Transverse colon (tissue), 4 donors: ENCODE measurements at places on chromosomes 4 and X. TPM values are rescaled to one million over a fixed set of nuclear protein-coding genes. Genes with fewer than 3 reads are reported as not detected.
A peak's percentile ranks its signal among the peaks of the same experiment; 100 is the strongest.

CT45A5 gene
- total RNA-seq, result not detected

WWC2 gene
- 79.7 TPM for total RNA-seq

CYBB gene
- 12.0 TPM for total RNA-seq

PDLIM3 gene
- 92.4 TPM for total RNA-seq

FHIP1A gene
- 40.8 TPM for total RNA-seq

DNA sequence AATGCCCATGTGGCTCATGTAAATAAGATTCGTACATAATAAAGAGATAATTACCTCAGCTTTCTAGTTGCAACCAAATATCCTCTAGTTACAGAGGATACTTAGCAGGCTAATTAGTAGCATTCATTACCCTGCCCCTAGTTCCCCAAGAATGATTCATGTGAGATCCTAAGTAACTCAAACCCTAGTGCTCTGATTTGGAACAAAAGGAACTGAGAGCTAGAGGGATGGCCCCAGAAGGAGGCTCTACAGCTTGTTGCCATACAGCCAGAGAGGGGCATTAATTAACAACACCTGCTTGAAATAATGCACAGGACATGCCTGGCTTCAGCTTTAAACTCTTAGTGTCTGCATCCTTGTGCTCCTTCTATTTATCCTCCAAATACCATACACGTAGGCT, 32.6 kb upstream of the CBR4 start:
- H3K36me3 ChIP-seq, result no peaks in the 10 kb centered on the region
- H3K4me3 ChIP-seq, result no peak overlapping the region
- H3K4me1 ChIP-seq, result peaks cover 7% of the 10 kb centered on the region
- DNase-seq, result no peak
- H3K27ac ChIP-seq, result no peak overlapping the region

DNA sequence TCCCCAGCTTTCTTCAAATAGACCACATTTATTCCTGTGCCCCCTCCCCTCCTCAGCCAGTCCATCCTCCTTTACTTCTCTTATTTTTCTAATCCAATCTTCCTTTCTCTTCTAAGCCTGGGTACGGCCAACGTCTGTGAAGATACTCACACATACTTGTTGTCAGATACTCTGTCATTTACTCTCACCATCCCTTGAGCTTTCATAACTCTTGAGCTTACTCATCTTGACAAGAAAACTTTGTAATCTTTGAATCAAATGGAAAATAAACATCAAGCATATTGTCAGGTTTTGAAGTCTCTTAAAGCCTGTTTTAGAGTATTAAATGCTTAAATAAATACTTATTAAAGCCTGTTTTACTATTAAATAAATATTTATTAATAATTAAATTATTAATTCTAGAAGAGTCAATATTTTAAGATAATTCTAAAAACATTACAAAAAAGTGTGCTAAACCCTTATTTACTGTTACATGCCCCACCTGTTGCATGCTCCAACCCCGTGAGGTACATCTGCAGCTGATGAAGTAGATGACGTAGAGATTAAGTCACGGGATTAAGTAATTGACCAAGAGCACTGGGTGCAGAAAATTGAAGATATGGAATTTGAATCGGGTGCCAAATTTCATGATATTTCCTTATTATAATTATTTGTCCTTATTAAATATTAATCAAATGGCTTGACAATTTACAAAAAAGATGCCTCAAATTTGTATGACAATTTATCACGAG, 1.5 kb upstream of the TRIML2 start:
- H3K4me1 ChIP-seq, result no peaks in the 10 kb centered on the region
- DNase-seq, result no peak
- H3K27me3 ChIP-seq, result no peaks in the 10 kb centered on the region
- no peak overlapping the region for H3K27ac ChIP-seq

DNA sequence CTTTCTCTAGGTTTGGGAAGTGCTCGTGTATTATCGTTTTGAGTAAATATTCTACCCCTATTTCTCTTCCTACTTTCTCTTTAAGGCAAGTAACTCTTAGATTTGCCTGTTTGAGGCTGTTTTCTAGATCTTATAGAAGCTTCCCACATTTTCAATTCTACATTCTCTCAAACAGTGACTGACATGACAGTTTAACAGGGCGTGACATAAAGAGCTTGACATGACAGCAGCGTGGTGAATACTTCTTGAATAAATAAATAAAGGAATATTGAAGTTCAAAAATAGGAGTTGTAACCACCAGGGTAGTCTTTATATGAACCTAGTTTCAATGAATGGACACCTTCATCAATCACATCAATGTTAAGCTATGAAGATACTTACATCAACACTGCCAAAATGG, 162.0 kb downstream of the TRAM1L1 start:
- peaks cover 31% of the 10 kb centered on the region for H3K27me3 ChIP-seq
- no peak overlapping the region for H3K27ac ChIP-seq
- H3K36me3 ChIP-seq, result no peaks in the 10 kb centered on the region
- H3K4me1 ChIP-seq, result no peaks in the 10 kb centered on the region

DNA sequence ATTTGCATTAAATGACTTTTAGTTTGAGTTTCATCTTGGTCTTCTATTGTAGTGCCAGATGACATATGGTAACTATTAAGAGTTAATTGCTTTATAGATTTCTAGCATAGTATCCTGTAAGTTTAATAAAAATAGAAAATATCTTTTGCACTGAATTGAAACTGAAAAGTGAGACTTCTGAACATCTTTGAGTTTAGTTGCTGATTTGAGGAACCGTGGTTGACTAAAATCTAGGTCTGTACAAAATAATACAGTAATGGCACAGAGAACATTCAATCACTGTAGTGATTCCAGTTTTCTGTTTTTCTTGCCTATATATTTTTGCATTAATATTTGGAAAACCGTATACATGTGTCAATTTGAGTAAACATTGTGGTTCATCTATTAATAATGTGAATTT, 60.7 kb downstream of the SPATA4 start:
- DNase-seq, result no peak
- H3K27ac ChIP-seq, result no peak overlapping the region
- H3K4me1 ChIP-seq, result no peaks in the 10 kb centered on the region
- H3K4me3 ChIP-seq, result no peak overlapping the region
- H3K36me3 ChIP-seq, result no peaks in the 10 kb centered on the region

DNA sequence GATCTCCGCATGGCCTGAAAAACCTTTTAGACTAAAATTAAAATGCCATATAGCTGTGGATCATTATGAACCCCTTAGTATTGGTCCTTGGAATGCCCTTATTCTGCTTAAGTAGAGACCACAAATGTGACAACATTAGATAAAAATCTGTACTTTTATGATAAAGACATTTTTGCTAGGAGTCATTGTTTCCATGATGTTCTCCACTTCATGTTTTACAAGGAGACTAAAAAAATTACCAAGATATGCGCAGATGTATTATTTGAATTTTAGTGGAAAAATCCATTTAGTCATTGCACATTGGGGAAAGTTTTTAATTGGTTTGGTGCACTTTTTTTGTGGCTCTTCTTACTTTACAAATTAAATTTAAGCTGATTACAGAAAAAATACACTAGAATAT, 85.1 kb upstream of the HPRT1 start:
- H3K4me3 ChIP-seq, result no peak overlapping the region
- H3K27me3 ChIP-seq, result no peaks in the 10 kb centered on the region
- H3K4me1 ChIP-seq, result peaks cover 8% of the 10 kb centered on the region
- DNase-seq, result no peak
- no peaks in the 10 kb centered on the region for H3K36me3 ChIP-seq

GRCh38 chr4:172018358-172018757, 205.2 kb downstream of the GALNTL6 start:
- no peak overlapping the region for H3K4me3 ChIP-seq
- no peaks in the 10 kb centered on the region for H3K4me1 ChIP-seq
- no peaks in the 10 kb centered on the region for H3K27me3 ChIP-seq
- H3K27ac ChIP-seq, result no peak overlapping the region
- no peaks in the 10 kb centered on the region for H3K36me3 ChIP-seq

DNA sequence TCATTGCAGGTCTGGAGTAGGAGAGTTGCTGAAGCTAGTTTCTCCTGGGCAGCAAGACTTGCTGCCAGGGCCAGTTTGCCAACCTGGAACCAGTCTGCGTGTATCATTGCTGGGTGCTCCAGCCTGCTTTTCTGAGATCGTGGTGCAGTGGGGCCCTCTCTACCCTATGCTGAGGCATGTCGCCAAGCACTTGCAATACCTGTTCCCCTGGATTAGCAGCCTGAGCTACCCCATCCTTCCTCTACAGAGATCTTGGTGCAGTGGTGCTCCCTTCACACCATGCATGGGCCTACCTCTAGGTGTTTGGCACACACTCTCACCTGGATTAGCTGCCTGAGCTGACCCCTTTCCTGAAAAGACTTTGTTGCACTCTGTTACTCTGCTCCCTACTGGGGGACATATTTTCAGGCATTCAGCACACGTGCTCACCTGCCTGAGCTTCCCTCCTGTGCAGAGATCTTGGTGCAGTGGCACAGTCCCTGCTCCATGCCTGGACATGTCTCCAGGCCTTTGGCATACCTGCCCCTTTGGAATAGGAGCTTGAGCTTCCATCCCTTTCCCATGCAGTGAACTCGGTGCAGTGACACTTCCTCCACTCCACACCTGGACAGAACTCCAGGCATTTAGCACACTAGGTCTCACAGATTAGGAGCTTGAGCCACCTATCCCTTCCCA, 133.7 kb upstream of the CXCL13 start:
- no peaks in the 10 kb centered on the region for H3K4me1 ChIP-seq
- no peak for DNase-seq
- peaks cover 9% of the 10 kb centered on the region for H3K27me3 ChIP-seq
- H3K36me3 ChIP-seq, result no peaks in the 10 kb centered on the region

GRCh38 chrX:41684138-41684537, 4.6 kb upstream of the GPR34 start:
- H3K4me3 ChIP-seq, result no peak overlapping the region
- H3K27ac ChIP-seq, result no peak overlapping the region
- DNase-seq, result no peak
- H3K27me3 ChIP-seq, result no peaks in the 10 kb centered on the region

DNA sequence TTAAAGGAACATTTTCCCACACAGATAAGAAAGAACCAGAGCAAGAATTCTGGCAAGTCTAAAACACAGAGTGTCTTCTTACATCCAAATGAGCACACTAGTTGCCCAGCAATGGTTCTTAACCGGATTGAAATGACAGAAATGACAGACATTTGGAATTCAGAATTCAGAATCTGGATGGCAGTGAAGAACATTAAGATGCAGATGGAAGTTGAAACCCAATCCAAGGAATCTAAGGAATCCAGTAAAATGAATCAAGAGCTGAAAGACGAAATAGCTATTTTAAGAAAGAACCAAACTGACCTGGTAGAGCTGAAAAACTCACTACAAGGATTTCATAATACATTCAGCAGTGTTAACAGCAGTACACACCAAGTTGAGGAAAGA, 21.5 kb downstream of the ANAPC10 start:
- H3K36me3 ChIP-seq, result peaks cover 14% of the 10 kb centered on the region
- no peaks in the 10 kb centered on the region for H3K4me1 ChIP-seq
- no peak for DNase-seq
- H3K27ac ChIP-seq, result no peak overlapping the region

DNA sequence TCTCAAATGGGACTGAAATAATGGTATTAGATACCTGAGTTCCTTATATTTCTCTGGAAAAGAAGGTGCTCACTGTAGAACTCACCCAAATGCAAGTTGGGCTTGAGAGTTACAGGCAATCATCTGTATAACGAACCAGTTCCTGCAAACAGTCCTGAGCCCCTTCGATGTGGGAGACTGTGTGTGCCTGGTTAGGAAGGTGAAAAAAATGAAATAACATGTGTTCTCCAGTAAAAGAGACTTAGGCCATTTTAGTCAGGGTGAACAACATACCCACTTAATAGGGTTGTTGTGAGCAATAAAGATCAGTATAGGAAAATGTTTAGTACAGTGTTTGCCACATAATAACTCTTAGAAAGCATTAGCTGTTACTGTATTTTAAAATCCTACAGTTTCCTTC, 23.4 kb downstream of the STIM2 start:
- H3K27ac ChIP-seq, result peak overlapping the region; percentile 63
- no peaks in the 10 kb centered on the region for H3K36me3 ChIP-seq
- H3K4me3 ChIP-seq, result no peak overlapping the region
- no peaks in the 10 kb centered on the region for H3K27me3 ChIP-seq

GRCh38 chrX:9724711-9725110, 40.9 kb downstream of the GPR143 start:
- H3K27me3 ChIP-seq, result no peaks in the 10 kb centered on the region
- no peak overlapping the region for H3K27ac ChIP-seq
- no peaks in the 10 kb centered on the region for H3K4me1 ChIP-seq
- DNase-seq, result no peak

- H3K4me3 ChIP-seq, result no peak overlapping the region
- H3K27ac ChIP-seq, result no peak overlapping the region
- no peaks in the 10 kb centered on the region for H3K36me3 ChIP-seq
- H3K27me3 ChIP-seq, result no peaks in the 10 kb centered on the region
- no peaks in the 10 kb centered on the region for H3K4me1 ChIP-seq
- DNase-seq, result no peak
These were observed 160.6 kb downstream of the EVC2 start for GRCh38 chr4:5547651-5548249.

GRCh38 chr4:78551420-78552351, at the start of gene ANXA3:
Gene ANXA3, plus strand, starts transcription at chr4:78551770. Its CDS starts 2,704 bp downstream, at chr4:78554474.
- peak within 1 kb of the TSS; percentile 76 for H3K27ac ChIP-seq
- peaks cover 13% of the 10 kb centered on the region for H3K4me1 ChIP-seq
- peak within 1 kb of the TSS; percentile 55 for H3K4me3 ChIP-seq
- DNase-seq, result peak; percentile 77
- H3K36me3 ChIP-seq, result no peaks in the 10 kb centered on the region

DNA sequence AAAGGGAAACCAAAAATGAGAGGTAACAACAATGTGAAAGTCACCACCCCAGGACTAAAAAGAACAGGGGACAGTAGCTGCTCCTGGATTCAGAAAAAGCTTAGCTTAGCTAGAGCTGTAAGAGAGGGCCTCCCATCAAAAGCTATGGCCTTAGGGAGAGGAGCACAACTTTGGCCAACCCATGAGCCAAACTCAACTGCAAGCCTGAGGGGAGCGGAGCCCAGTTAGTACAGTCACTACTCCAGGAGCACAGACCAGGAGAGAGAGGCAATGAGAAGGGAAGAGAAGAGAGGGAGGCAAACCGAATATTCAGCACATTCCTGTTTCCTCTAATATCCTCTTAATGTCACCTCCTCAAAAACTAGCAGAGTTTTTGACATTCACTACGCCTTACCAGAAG, 917.1 kb upstream of the INTU start:
- H3K36me3 ChIP-seq, result no peaks in the 10 kb centered on the region
- no peak overlapping the region for H3K27ac ChIP-seq
- no peak for DNase-seq
- no peaks in the 10 kb centered on the region for H3K4me1 ChIP-seq

GRCh38 chrX:21749924-21750323, 8.0 kb downstream of the SMPX start:
- no peak for DNase-seq
- no peaks in the 10 kb centered on the region for H3K4me1 ChIP-seq
- H3K27ac ChIP-seq, result no peak overlapping the region
- no peak overlapping the region for H3K4me3 ChIP-seq
- no peaks in the 10 kb centered on the region for H3K36me3 ChIP-seq

GRCh38 chr4:146099585-146099984, 75.9 kb upstream of the LSM6 start:
- no peaks in the 10 kb centered on the region for H3K4me1 ChIP-seq
- H3K36me3 ChIP-seq, result no peaks in the 10 kb centered on the region
- DNase-seq, result no peak
- no peak overlapping the region for H3K27ac ChIP-seq
- H3K4me3 ChIP-seq, result no peak overlapping the region

- peak overlapping the region; percentile 92 for H3K27ac ChIP-seq
- peaks cover 59% of the 10 kb centered on the region for H3K4me1 ChIP-seq
- H3K27me3 ChIP-seq, result no peaks in the 10 kb centered on the region
- DNase-seq, result peak; percentile 62
These were observed 14.7 kb downstream of the TRIM2 start for GRCh38 chr4:153218961-153219360.
